ENCODE measurements at places on chromosomes 6 and 20.

DNA sequence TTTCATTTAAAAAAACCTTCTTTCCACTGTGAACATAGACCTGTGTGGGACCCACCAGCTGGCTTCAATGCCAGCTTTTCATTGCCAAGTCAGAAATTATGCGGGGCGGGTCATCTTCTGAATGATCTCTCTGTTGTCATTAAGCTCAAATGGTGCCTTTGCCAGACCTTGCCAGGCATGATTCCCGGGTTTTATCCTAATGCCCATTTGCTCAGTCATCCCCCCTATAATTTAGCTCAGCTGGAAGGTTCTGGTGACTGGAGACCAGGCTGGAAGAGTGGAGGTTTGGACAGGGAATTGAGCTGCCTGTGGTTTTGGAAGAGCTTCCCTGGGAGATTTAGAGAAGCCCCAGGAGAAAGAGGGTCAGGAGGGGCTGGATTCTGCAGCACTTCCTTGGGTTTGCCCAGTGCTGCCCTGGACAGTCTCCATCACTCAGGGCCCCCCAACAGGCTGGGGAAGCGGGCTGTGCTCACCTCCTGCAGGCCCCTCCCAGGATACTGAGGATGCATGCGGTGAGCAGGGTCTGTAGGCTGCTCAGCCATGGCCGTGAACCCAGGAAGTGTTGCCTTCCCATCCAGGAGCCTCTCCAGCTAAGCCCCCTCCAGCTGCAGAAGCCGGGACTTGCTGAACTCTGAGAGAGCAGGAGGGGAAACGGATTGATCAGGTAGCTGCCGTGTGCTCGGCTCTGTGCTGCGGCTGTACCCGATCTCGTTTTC is 273.0 kb downstream of the CDH4 start:
- no peak for DNase-seq

DNA sequence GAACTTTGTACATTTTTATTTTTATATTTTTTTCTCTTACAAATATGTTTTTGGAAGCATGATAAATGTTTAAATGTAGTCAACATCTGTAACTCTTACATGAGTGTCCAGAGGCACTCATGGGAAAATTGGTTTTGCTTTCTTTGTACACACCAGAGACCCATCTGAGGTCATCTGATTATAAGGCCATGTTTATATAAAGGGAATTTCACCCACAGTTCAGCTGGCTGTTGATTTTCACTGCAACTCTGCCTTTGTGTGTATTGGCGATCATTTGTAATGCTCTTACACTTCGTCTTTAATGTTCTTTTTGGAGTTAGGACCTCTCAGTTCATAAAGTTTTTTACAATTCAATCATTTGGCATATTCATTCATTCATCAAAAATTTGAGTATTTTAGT is 28.1 kb downstream of the RIOK1 start:
- no peak for DNase-seq

GRCh38 chr20:50321797-50322480 is 131.3 kb downstream of the CEBPB start:
- no peak for DNase-seq

GRCh38 chr6:42562788-42563405 is 932 bp upstream of the UBR2 start:
- no peak for DNase-seq

- no peak for DNase-seq
Observed at GRCh38 chr20:11235058-11235457, 561.3 kb upstream of the JAG1 start.

GRCh38 chr6:15020119-15020770 is 225.6 kb upstream of the JARID2 start:
- no peak for DNase-seq
